ENCODE measurements at places on chromosomes 3 and 15.
A peak's percentile ranks its signal among the peaks of the same experiment; 100 is the strongest.

DNA sequence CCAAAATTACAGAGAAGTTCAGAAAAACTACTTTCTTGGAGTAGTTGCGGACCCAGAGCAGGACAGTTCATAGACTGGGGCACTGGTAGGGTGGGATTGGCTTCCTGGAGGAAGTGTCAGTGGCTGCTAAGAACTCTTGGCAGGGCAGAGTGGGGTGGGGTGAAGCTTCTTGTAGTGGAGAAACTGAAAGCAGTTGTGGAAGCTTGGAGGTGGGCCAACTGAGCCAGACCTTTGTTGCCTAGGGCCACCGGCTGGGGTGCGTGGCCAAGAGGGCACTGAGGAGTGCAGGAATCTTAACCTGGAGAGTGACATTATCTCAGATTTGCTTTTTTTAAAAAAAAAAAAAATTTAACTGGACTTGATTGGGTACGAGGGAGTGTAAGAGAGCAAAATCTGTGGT is 3.1 kb downstream of the KAT2B start:
- no peak for DNase-seq

GRCh38 chr3:194988495-194989165 is 282.3 kb downstream of the XXYLT1 start:
- DNase-seq, result peak; percentile 17

GRCh38 chr3:65614585-65614984 is 424.1 kb downstream of the MAGI1 start:
- no peak for DNase-seq

GRCh38 chr3:49653621-49654020 is 20.5 kb upstream of the APEH start:
- DNase-seq, result no peak

DNA sequence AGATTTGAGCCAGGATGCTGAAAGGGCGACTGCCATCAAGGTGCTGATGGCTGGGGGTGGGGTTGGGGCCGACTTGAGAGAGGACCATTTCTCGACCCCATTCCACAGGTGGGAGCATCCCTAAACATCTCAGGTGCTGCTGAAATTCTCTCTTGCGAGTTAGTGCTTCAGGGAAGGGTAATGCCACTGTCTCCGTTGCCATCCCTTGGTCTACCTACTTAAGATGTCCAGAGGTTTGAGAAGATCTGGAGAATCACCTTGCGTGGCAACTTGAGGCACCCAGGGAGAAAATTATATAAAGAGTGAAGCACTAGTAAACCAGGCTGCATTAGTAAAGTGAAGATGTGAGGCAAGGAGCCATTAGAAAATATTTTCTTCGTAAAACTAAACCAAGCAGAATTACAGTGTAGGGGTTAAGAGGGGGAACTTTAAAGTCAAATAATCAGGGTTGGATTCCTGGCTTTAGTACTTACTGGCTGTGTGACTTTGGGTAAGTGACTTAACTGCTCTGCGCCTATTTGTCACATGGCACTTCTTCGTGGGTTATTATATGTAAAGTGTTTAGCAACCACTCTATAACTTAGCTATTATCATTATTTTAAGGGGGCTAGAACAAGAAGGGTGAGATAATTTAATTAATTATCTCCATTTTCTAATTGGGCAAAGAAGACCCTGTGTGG is 662 bp upstream of the RFTN1 start:
- DNase-seq, result no peak

DNA sequence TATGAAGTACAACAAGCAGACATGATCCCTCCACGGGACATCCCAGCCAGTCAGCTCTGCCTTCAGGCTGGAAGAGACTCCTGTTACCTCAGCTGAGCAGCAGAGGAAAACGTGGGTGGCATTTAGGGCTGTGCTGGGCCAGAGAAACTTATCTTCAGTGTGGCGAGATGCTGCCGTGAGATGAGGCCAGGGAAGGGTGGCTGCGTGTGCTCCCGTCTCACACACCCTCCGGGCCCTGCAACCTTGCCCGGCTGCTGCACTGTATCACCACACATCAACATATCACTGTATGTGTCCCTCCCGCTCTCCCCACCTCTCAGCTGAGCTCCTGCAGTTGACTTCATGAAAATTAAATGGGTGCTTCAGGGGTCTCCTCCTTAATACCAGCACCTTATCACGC is 23.4 kb downstream of the BMF start:
- no peak for DNase-seq

- DNase-seq, result no peak
Measured at GRCh38 chr3:171772427-171773056, 37.7 kb downstream of the PLD1 start.

GRCh38 chr15:78317145-78317836 is 17.9 kb upstream of the SKIC8 start:
- no peak for DNase-seq

- DNase-seq, result no peak
Measured at GRCh38 chr15:48059791-48060190, 61.0 kb upstream of the SLC24A5 start.

DNA sequence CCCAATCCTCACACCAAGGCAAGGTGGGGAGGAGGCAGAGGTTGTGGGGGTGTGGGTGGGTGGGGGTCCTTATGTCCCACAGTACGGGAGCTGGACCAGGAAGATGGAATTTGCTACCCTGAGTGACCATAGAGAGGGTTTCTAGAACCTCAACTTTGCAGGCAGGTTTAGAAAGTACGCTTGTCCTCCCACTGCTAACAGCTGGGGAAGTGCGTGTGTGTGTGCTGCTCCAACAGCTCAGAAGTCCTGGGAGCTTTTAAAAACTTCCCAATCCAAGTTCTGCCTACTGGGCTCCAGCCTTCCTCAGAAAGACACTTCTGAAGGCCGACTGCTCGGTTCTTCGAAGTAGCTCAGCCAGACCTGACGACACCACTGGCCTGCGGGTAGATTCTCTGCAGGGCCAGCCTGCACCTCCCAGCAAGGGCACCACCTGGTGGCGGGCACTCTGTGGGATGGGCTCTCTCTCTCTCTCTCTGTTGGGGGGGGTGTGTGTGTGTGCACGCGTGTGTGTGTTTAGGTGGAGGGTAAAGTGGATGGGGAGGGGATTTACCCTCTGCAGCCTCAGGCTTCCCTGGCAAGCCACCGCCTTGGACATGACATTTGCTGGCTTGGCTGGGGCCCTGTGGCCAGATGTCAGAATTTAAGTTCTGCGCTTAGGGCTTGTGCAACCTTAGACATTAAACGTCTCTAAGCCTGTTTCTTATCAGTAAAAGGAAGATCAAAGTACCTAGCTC is 15.6 kb downstream of the TMEM158 start:
- DNase-seq, result peak; percentile 93

DNA sequence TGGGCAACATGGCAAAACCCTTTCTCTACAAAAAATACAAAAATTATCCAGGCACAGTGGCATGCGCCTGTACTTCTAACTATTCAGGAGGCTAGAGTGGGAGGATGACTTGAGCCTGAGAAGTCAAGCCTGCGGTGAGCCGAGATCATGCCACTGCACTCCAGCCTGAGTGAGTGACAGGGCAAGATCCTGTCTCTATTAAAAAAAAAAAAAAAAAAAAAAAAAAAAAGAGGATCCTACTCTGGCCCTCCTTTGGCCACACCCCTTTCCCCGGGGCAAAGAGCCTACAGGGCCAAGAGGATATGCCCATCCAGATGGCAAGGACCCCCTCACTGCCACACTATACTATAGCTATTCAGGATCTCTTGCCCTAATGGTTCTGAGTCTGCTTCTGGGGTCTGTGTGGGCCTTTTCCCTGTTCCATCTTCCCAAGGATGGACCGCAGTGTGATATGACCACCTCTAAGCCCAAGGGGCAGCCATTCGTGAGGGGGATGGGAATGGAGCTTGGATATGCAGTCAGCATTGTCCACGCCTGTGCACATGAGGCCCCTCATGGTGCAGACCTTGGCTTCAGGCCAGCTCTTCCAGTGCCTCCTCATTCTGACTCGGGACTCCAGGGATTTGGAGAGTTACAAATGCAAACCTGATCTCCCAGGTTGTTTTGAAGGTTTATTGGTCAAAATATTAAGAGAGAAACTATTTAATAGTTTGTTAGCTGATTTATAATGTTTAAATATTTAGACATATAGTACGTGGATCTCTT is 7.3 kb downstream of the TYRO3 start:
- no peak for DNase-seq

DNA sequence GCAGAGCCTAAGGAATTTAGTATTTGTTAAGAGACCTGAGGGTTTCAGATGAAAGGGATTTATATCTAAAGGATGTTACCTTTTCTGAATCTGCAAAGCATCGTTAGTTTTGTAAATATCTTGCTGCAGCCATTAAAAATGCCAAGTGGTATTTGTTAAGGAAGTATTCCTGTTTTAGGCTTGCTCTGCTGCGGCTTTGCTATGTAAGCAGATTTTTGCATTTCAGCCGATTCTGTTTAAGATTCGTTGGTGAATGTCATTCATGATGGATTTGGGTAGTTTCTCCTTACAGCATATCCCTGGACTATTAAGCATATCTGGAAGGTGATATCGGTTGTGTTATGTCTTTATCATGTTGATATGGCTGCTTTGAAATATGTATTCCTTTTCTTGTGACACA is 1.0 kb downstream of the USP8 start:
- no peak for DNase-seq

- DNase-seq, result no peak
Measured at GRCh38 chr15:22955544-22956119, 24.5 kb downstream of the CYFIP1 start.

- no peak for DNase-seq
Measured at GRCh38 chr3:146067048-146067447, 93.9 kb downstream of the PLOD2 start.

DNA sequence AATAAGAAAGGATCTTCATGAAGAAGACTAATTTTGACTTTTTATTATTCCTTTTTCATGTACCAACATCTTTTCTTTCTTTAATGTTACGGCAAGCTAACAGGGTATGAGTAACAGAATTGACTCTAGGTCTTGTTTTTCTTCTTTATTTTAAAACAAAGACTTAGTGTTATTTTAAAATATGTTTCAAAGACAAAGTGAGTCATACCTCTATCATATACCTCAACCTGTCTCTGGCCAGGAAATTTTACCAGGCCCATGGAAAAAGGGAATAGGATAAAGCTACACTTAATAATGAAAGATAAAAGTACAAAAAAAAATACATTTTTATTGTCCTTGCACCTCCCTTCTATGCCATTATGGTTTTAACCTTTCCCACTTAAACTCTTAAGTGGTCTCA is 57.4 kb downstream of the ZNF148 start:
- no peak for DNase-seq

DNA sequence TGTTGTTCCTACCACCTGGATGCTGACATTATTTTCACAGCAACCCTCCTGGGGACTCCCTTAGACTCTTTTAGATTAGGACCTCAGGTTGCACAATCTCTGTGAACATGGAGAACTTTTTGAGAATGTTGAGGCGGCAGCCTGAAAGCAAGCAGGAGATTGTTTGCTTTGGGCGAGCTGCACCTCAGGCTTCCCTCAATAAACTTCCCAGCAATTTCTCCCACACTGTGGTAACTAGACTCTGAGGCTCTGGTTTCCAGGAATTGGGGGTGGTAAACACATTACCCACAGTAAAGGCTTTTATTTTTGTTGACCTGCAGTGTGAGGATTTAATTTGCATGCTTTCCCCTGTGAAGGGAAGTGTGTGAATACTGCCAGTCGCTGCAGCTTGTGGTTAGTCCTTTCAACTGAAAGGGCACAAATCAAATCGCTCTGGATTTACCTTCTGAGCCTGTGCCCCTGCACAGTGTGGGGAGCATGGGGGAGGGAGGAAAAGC is 35.2 kb upstream of the SIAH2 start:
- no peak for DNase-seq

GRCh38 chr3:158509891-158510290 is 61.1 kb upstream of the MLF1 start:
- DNase-seq, result no peak

- no peak for DNase-seq
Measured at GRCh38 chr3:112776000-112776399, 70.7 kb downstream of the CD200R1L start.

- no peak for DNase-seq
Measured at GRCh38 chr3:46663591-46664135, 29.8 kb downstream of the ALS2CL start.

GRCh38 chr3:36211652-36211999 is 168.7 kb upstream of the STAC start:
- DNase-seq, result no peak

GRCh38 chr15:49801796-49802195 is 180.9 kb downstream of the DTWD1 start:
- no peak for DNase-seq

GRCh38 chr3:129627350-129628168 is 21.1 kb upstream of the PLXND1 start:
- DNase-seq, result peak; percentile 89

- no peak for DNase-seq
Measured at GRCh38 chr3:113832477-113833164, 6.0 kb upstream of the GRAMD1C start.

- DNase-seq, result no peak
Measured at GRCh38 chr3:161212906-161213305, 8.2 kb upstream of the NMD3 start.

GRCh38 chr15:31175484-31175883 is 74.0 kb upstream of the TRPM1 start:
- no peak for DNase-seq

DNA sequence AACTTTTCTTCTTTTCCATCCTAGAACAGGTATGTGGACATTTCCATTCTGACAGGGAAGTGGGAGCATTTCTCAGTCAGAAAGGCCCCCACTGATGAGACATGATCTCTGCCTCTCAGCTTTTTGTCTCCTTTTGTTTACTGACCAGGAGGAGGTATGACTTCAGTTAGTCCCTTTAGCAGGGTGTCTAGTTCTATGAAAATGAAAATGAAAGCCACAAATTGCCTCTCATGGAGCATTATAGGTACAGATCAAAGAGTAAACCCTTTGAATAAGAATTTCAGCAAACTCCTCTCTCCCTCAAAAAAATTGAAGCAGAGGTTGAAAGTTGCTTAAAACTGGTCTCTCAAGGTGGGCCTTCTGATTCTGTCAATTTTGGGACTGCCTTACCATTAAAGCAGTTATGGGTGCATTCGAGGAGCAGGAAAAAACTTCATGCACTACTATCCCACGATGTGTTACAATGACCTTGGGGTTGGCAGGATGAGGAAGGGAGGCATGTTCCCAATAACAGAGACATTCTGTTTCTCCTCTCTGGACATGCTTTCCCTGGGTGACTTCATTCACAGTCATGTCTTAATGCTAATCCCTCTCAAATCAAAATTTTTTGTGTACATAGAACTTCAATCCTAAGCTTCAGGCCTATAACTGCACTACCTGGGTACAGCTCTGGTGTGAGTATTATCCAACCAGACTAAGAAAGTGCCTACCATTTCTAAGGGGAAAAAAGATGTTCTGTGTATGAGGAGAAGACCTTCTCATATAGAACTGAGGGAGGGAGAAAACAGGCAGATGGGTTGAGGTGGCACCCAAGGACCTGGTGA is 50.6 kb upstream of the TBC1D23 start:
- no peak for DNase-seq

DNA sequence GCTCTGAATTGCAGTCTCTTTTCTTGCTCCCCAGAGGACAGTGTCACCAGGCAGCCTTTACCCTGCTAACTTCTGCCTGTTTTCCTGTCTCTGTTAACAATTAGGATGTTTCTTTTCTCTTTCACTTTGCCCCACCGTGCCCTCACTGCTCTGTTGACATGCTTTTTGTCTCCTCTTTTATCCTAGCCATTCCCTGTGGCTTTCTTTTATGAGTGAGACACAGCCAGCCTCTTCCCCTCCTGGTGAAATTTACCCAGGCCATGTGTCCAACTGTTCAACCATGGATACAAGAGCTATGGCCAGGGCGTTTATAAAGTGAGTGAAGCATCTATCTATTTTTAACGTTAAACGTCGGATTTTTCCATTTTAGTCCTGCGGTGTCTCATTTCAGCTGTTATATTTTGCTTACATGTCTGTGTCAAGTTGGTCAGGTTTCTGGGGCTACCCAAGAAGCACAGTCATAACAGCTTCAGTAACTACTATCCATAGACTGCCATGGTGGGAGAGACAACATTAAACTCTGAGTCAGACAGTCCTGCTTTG is 443.2 kb upstream of the AZI2 start:
- DNase-seq, result no peak
